ENCODE measurements at places on chromosomes 4 and X.

DNA sequence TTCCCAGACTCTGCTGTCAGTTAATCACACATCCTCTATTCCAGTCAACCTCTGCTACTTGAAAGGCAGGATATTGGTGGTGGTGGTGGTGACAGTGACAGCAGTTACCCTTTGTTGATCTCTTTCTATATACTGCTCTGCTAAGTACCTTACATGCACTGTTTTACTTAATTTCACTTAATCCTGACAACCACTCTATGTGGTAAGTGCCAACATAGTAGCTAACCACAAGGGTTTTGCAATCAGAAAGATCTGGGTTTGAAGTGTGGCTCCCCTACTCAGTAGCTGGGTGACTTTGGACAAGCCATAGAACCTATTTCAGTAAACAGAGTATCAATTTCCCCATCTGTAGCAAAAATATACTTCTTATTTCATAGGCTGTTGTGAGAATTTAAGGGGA, 24.2 kb upstream of the F9 start:
- no peak for DNase-seq

GRCh38 chr4:15777697-15778288, 335 bp upstream of the CD38 start:
- peak; percentile 4 for DNase-seq

DNA sequence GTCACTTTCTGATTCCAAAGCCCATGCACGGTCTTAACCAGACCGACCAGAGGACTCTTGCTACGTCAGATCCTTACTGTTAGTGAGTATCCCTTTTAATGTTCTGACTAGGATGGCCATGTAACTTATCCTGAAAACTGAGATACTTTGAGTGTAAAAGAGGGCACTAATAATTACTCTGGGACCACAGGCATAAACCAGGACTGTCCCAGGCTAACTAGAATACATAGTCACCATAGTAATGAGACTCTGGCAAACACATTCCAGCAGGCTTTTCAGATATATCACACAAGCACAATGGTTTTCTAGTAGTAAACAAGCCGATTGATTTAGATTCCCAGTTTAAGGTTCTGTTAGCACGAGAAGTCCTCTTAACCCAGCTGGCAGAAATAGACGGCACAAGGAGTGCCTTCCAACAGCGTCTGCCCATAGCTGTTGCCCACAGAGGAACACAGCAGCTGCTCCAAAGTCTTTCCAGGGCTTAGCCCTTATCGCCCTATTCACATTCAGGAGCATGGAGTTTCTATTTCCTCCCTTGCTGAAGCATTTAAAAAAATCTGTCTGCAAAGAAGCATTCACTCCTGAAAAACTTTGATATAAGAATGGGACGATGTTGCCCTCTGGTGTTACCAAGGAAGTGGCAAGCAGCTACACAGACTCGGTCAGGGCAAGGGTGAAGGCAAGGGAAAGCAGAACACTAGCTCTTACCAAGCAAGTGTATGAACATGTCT, 92.4 kb downstream of the CXCL13 start:
- no peak for DNase-seq

- no peak for DNase-seq
These were observed 785.3 kb downstream of the ARAP2 start for GRCh38 chr4:35459045-35459444.

DNA sequence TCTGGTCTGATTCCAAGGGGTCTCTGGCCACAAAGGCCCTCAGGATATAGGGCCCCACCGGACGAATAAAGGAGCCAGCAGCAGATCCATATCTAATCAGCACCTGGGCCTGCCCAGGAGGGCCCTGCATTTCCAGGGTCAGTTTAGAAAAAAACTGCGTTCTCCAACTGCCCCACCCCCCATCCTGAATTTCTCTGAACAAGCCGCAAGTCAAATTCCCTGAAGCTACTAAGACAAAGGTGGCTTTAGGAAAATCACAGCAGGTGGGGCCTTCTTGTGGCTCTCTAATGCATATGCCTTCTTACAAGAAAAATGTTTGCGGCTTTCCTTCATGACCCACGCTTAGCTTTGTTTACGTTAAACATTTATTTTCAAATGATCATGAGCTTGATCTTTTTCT, 76.6 kb downstream of the MBNL3 start:
- no peak for DNase-seq

- DNase-seq: no peak
These were observed 5.0 kb downstream of the GPC3 start for GRCh38 chrX:133980406-133980805.

- no peak for DNase-seq
These were observed 56.7 kb downstream of the PPP3CA start for GRCh38 chr4:101290654-101291053.

DNA sequence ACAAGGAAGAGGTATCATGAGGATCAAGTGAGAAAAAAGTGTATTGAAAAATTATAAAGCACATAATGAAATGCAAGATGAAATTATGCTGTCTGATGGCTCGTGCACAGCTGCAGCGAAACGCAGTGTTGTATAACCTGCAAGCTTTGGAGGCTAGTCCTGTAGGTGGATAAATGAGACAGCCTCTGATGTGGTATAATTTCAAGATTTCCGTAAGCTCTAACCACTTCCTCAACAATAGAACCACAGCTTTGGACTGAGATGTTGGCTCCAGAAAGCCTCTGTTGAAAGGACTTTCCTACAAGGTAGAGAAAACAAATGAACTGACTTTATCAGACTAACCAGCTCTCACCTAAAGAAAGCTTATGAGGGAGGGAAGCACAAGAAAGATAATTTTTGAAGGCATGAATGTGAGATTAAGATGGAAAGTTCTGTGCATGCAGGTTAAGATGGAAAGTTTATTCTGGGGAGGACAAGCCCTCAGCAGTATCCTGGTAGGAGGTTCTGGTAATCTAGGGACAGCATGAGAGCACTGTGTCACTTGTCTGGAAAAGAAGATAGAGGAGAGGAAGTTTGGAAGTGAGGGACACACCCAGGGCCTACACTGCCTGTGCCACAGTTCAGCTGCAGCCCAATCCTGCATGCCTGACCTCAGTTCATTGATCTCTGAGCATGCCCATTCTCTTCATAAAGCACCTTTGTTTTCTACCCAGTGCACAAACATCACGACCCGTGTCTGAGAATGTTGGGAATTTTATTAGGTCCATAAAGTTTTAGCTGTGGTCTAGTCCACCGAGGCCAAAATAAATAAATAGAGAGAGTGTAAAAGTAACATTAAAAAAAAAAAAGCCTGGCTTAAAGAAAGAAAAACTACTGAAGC, 161.5 kb upstream of the SFRP2 start:
- no peak for DNase-seq

- DNase-seq: no peak
These were observed 715.9 kb downstream of the SMARCA1 start for GRCh38 chrX:128807367-128807766.

DNA sequence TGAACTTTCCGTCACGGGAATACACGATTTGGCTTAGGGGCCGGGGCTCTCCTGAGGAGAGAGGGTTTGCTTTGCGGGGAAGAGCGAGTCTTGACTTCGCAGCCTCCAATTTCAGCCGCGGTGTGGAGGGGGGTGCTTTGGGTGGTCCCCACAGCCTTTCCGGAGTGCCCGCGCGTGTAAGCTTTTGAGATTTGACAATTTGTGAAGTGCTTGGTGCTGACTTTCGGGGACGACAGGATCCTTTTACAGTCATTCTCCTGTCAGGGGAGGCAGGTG, 355 bp downstream of the SCML1 start:
- DNase-seq: no peak

DNA sequence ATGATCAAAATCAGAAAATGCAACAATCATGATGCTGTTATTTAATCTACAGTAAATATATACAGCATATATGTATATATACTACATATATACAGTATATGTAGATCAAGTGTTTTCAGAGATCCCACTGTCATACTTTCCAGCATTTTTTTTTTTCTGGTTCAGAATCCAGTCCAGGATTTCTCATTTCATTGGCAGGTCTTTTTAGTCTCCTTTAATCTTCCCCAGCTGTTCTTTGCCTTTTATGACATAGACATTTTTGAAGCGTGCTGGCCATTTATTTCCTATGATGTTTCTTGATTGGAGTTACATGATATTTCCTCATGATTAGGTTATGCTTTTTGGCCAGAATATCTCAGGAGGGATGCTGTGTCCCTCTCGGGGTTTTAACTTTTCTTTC, 92.0 kb upstream of the TLR2 start:
- DNase-seq: no peak

DNA sequence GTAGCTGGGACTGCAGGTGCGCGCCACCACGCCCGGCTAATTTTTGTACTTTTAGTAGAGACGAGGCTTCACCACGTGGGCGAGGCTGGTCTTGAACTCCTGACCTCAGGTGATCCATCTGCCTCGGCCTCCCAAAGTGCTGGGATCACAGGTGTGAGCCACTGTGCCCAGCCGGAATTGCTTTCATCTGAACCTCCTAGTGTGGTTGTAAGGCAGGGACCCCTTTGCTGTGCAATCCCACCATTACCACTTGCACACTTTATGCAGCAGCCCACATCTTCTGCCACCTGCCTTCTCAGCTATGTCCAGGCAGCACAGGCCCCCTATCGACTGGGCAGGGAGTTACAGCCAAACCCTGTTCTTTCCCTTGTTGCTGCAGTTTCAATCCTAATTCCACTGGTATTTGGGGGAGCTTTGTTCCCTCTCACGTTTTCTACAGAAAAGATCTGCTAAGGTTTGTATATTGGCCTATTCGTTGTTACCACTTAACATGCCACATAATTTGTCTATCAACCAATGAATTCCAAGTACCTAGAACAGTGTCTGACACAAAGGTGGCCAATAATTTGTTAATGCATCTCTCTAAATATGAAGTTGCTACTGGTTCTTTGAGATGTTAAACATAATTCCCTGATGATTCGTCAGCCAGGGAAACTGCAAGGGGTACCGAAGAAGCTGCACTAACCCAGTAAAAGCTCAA, 6.5 kb downstream of the RPL39 start:
- no peak for DNase-seq

DNA sequence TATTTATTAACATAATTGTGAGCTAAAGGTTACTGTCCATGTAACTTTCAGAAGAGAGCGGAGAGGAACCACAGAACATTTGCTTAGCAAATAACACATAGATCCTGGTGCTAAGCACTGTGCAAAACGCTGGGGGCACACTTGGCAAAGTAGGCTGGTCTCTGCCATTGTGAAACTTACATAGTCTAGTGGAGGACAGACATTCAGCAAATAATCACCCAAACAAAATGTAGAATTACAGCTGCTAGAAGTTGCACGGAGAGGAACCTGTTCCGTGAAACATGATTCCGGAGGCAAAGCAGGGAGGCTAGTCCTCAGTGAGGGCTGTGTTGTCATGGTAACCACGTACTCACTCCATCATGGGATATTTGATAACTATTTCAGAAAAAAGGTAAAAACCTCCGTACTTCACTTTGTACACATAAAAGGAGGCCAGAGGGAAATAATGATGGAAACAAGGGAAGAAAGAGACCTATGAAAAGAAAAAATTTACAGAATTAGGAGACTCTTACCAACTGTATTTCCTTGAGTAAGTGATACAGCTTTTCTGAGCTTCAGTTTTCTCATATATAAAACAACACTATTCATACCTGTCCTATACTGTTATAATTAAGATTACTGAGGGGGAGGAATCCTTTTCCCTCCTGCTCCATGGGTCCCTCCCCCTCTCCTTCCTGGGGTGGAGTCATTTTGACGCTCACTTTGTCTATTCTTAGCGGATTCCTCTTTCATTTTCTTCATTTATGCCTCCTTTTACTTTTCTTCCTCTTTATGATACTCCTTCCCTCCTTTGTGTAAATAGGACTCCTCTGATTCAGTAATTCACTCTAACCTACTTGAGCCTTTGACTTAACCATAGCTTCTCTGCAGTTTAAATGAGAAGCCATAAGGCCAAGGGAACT, 825 bp upstream of the RASGEF1B start:
- peak; percentile 9 for DNase-seq
